Effector CD4-positive, alpha-beta T cell (primary cell): ENCODE measurements at places on chromosomes 2 and 18.

- DNase-seq: no peak
These were observed 108.2 kb downstream of the TDRD15 start for GRCh38 chr2:21231985-21232384.

GRCh38 chr2:120934574-120935338 lies 199.1 kb downstream of the GLI2 start:
- no peak for DNase-seq

GRCh38 chr18:62982600-62983251 lies 267.4 kb downstream of the PHLPP1 start:
- peak; percentile 41 for DNase-seq

DNA sequence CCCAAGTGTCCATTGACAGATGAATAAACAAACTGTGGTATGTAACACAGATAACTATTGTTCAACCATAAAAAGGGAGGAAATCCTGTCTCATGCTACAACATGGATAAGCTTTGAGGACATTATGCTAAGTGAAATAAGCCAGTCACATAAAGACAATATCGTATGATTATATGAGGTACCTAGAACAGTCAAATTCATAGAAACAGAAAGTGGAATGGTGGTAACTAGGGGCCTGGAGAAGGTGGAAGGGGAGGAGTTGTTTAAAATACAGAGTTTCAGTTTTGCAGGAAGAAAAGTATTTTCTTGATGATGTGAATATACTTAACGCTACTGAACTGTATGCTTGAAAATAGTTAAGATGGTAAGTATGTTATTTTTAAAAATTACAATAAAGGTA lies 304.6 kb upstream of the CXCR4 start:
- DNase-seq: no peak

DNA sequence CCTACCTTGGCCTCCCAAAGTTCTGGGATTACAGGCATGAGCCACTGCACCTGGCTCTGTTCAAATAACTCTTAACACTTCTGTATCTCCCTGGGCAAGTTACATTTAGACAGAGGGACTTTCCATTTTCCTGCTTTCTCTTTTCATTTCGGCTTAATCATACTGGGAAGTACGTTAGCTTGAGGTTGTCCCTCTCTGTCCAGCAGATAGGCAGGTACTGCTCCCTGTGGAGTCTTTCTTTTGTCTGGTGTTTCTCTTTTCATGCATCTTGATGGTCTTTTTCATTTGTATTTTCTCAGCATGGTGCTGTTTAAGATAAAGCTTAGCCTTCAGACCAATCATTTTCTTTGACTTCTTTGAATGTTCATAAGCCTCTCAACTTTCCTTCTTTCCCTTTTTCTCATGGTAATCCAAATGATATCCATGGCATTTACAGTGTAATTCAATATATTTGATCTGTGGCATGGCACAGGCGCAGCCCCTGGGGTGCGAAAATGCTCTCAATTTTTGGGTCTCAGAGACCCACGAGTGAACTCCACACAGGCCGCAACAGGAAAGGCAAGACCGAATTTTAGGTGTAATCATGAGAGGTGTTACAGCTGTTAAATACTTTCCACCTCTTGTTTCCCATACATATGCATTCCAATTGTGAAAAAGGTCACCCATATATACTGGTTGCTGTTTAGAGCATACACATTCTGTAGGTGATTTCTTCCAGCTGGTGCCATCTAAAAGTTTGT lies 99.9 kb upstream of the MYO3B start:
- no peak for DNase-seq

GRCh38 chr2:197212344-197213262 lies 98.0 kb downstream of the ANKRD44 start:
- DNase-seq: peak; percentile 15

DNA sequence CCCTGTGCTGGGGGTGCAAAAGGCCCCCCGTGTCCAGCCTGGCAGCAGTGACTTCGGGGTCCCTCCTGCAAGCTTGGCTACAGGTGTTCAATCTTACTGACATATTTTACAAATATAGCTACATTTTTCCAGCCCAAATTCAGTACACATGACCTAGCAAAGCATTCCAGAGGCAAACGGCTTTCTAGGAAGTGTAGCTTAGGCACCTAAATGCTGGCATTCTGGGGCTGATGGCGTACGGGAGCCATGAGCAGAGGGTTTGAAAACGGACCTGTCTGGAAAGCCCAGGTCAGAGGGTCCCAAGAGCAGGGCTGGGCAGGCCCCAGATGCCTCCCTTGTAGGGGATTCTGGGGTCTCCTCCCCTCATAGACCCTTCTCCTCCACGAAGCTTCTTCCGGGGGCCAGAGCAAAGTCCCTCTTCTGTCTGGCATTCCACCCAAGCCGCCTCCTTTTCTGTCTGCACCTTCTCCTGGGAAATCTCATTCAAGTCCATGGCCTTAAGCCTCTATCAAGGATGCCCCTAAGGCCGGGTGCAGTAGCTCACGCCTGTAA lies 63.3 kb upstream of the ASAP2 start:
- DNase-seq: no peak

DNA sequence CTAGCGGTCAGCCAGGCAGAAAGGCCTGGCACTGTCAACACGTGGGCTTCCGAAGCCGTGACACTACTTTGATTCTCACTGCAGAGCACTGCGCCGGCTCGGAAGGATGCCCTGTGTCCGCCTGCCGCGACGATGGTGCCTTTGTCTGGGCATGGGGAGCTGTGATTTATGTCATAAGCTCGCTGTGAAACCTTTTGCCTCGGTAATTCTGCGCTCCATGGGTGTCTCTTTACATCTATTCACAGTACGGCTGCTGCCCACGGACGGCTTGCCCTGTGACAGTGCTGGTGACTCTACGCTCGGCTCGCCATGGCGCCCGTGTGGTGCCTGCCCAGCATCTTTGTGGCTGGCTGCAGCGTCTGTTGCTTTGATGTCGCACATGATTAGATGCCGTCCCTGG lies 43.1 kb upstream of the GBX2 start:
- no peak for DNase-seq
